ENCODE measurements at places on chromosomes 3 and 15.

DNA sequence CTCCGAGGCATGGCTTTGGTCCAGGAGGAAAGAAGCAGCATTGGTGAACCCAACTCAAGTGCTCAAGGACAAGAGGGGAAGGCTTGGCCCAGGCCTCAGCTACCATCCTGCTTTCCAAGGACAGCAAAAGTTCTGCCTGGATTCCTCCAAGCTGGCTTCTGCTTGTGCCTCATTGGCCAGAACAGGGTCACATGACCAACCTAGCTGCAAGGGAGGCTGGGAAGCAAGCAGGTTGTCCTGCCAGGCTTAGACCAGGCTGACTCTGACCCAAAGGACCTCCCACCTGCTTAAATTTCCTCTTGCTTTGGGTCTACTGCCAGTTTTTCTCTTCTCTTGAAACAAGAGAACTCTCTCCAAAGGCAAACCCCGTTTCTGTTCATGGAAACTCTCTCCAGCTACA is 70.7 kb downstream of the RPN1 start:
- no peaks in the 10 kb centered on the region for H3K4me1 ChIP-seq
- H3K36me3 ChIP-seq: no peaks in the 10 kb centered on the region
- H3K27ac ChIP-seq: no peak overlapping the region
- H3K27me3 ChIP-seq: no peaks in the 10 kb centered on the region
- DNase-seq: no peak

DNA sequence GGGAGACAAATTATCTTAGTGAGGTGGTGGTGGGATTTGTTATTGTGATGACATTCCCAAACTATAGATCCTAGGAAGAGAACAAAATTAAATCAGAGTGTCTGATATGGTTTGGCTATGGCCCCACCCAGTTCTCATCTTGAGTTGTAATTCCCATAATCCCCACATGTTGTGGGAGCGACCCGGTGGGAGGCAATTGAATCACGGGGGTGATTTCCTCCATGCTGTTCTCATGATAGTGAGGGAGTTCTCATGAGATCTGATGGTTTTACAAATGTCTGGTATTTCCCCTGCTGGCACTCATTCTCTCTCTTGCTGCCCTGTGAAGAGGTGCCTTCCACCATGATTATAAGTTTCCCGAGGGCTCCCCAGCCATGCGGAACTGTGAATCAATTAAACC is 62.0 kb downstream of the RPL22L1 start:
- DNase-seq: no peak
- H3K4me1 ChIP-seq: no peaks in the 10 kb centered on the region
- no peaks in the 10 kb centered on the region for H3K27me3 ChIP-seq
- H3K27ac ChIP-seq: no peak overlapping the region
- H3K4me3 ChIP-seq: no peak overlapping the region
- H3K36me3 ChIP-seq: no peaks in the 10 kb centered on the region

DNA sequence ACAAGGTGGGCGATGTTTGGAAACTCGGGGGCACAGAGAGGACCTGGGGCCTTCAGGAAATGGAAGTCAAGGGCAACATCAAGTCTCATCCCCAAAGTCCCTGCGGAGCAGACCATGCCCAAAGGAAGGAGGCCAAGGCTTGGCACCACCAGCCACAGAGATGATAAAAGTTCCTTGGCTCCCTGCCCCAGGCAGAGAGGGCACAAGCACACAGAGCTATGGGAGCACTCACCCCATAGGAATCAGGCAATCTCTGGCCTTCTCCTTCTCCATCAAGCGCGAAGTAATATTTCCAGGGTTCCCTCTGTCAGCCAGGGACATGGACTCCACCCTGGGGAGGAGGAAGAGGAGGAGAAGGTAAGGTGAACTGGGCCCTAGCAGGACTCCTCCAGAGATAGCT is 7.9 kb downstream of the ACAA1 start:
- no peaks in the 10 kb centered on the region for H3K27me3 ChIP-seq
- no peak overlapping the region for H3K4me3 ChIP-seq
- peaks cover 96% of the 10 kb centered on the region for H3K36me3 ChIP-seq
- H3K27ac ChIP-seq: no peak overlapping the region

GRCh38 chr3:139307072-139307491 is 36.7 kb upstream of the MRPS22 start:
- H3K27ac ChIP-seq: no peak overlapping the region
- no peaks in the 10 kb centered on the region for H3K36me3 ChIP-seq
- no peaks in the 10 kb centered on the region for H3K27me3 ChIP-seq
- H3K4me1 ChIP-seq: no peaks in the 10 kb centered on the region

DNA sequence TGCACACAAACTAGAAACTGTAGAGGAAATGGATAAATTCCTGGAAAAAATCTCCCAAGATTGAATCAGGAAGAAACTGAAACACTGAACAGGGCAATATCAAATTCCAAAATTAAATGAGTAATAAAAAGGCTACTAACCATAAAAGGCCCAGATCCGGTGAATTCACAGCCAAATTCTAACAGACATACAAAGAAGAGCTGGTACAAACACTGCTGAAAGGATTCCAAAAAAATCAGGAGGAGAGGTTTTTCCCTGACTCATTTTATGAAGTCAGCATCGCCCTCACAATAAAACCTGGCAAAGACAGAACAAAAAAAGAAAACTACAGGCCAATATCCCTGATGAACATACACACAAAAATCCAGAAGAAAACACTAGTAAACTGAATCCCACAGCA is 462.4 kb upstream of the THBS1 start:
- H3K4me1 ChIP-seq: no peaks in the 10 kb centered on the region
- peaks cover 16% of the 10 kb centered on the region for H3K27me3 ChIP-seq
- H3K36me3 ChIP-seq: no peaks in the 10 kb centered on the region
- H3K27ac ChIP-seq: no peak overlapping the region
- no peak for DNase-seq

DNA sequence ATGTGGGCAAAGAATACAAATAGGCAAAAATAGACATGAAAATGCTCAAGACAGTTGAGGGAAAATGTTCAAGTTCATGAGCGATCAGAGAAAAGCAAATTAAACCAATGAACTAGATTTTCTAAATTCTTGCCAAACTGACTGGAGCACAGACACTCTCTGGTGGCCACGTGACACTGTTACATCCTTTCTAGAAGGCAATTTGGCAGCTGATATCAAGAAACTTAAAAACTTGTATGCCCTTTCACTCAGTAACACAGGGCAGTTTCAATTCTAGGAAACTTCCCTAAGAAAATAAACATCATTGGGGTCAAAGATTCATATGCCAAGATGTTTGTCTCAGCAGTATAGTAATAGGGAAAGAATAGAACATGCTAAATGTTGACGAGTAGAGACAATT is 52.2 kb downstream of the ABHD5 start:
- H3K4me3 ChIP-seq: no peak overlapping the region
- no peak for DNase-seq
- no peak overlapping the region for H3K27ac ChIP-seq
- H3K27me3 ChIP-seq: peaks cover 4% of the 10 kb centered on the region
- H3K36me3 ChIP-seq: no peaks in the 10 kb centered on the region
- no peaks in the 10 kb centered on the region for H3K4me1 ChIP-seq

- DNase-seq: no peak
- no peak overlapping the region for H3K27ac ChIP-seq
- H3K36me3 ChIP-seq: no peaks in the 10 kb centered on the region
- H3K4me1 ChIP-seq: no peaks in the 10 kb centered on the region
- H3K27me3 ChIP-seq: no peaks in the 10 kb centered on the region
Measured at GRCh38 chr3:228442-229182, 32.0 kb downstream of the CHL1 start.

GRCh38 chr3:60698117-60698516 is 553.1 kb downstream of the FHIT start:
- no peaks in the 10 kb centered on the region for H3K36me3 ChIP-seq
- H3K4me1 ChIP-seq: no peaks in the 10 kb centered on the region
- no peak overlapping the region for H3K4me3 ChIP-seq
- H3K27ac ChIP-seq: no peak overlapping the region
- no peaks in the 10 kb centered on the region for H3K27me3 ChIP-seq
- DNase-seq: no peak
